Tibial artery (tissue), 4 donors: ENCODE measurements at places on chromosomes 7 and 10.

DNA sequence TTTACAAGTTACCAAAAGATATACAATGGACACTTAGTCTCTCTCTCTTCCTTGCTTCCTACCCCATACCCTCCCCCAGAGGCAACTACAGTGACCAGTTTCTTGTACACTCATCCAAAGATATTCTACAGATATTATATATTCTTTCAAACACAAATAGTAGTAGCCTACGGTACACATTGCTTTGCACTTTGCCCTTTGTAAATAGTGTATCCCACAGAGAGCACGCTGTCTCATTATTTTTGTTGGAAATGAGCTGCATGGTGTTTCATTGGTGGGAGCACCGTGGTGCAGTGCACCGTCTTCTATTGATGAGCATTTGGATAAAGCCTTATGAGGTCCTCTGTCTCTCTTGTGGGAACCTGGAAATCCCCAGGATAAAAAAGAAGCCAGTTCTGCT, 24.2 kb downstream of the STRA8 start:
- DNase-seq: no peak

GRCh38 chr10:95333997-95334804, 43.4 kb upstream of the PDLIM1 start:
- peak; percentile 88 for DNase-seq

DNA sequence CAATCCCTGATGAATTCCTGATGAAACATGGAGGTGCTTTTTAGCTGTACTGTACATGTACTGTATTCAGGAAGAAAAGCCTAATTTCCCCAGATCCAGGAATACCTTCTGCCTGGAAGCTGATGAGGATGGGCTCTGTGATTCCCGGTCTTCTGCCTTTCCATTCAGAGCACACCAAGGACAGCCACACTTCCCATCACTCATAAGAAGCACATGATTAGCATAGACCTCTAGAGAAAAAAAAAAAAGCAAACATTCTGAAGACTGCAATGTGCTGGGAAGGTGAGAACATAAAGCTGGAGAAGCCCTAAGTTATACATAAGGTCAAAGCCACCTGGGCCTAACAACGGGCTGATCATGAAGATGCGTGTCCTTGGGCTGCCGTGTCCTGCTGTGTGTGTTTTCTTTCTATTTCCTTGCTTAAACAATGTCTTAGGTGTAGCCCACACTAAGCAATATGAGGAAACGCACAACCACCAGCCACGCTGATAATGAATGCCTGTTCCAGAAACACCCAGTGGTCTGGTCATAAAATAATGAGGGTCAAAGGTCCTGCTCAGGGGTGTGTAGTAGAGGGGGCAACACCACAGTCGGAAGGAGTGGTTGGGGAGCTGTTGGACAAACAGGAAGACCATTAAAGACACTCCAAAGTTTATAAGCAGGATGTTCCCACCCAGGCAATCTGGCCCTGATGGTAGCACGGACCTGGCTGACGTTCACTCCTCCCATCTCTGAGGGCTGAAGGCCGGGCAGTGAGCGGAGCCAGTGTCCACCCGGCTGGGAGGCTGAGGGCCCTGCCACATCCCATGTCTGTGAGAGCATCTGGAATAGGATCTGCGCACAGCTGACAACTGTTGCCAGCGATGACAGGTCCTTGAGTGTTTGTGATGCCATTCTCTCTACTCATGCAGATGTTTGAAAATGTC, 7.9 kb downstream of the PKD1L1 start:
- no peak for DNase-seq

GRCh38 chr7:95758187-95758586, 14.2 kb upstream of the DYNC1I1 start:
- DNase-seq: no peak

GRCh38 chr10:6813306-6813705, 233.2 kb upstream of the PRKCQ start:
- DNase-seq: no peak

DNA sequence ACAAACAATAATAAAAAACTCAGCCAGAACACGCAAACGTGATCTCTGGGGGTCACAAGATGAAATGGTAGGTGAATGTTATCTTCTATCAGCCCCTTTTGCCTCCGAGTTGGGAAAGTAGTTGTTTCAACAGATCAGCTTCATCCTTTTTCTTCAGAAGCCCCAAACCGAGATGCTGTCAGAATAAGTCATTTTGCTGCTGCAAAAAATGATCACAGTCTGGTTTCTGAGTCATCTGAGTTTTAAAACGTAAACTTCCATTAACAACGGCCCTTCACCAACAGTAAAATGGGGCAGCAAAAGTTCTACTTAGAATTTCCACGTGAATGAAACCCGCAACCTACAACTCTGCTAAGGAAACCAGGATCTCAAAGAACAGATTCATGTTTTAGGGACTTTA, 44.9 kb downstream of the JCAD start:
- no peak for DNase-seq

- no peak for DNase-seq
Measured at GRCh38 chr7:98133181-98133580, 26.5 kb downstream of the LMTK2 start.

- no peak for DNase-seq
Measured at GRCh38 chr7:94252971-94253370, 141.7 kb upstream of the COL1A2 start.

DNA sequence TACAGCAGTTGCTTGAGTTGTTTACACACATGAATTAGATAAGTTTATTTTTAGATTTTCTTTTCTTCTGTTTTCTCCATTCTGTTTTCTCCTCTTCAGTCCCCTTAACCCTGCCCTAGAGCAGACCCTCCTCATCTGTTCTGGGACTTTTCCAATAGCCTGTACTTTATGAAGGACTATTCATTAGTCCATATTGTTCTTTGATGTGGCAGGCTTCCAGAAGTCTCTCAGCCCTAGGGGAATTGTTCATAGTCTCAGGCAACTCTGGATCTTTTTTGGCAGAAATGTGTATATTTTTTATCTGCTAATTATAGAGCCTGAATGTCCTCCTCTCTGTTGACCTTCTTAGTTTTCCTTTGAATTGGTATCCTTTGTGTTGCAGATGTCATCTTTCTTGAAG, 25.4 kb downstream of the KAT6B start:
- DNase-seq: no peak

DNA sequence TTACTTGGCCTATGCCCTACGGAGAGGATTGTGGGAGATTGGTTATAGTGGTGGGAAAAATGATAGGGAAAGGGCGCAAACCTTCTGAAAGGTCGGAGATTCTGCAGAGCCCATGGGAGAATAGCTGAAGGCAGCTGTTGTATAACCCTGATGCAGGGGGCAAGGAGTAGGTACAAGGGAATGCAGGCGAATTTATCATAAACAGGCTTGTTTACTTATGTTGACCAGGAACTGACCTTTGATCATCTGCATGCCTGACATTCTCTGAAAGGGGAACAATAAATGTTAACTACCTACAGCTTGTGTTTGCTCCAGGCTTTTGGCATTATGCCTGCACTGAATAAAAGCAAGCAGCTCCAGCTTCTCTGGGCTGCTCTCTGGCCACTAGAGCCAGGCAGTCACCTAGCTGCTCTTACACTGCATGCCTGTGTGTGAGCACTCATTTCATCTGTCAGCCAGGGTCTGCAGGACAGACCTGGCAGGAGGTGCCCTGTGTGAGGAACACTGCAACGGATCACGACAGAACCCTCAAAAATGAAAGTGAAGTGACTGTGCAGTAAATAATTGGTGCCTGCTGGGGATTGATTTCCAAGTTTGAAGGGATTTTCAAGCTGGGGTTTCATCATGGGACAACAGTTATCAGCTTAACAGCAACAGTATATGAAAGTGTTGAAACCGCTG, 31.1 kb upstream of the ABCA13 start:
- no peak for DNase-seq

DNA sequence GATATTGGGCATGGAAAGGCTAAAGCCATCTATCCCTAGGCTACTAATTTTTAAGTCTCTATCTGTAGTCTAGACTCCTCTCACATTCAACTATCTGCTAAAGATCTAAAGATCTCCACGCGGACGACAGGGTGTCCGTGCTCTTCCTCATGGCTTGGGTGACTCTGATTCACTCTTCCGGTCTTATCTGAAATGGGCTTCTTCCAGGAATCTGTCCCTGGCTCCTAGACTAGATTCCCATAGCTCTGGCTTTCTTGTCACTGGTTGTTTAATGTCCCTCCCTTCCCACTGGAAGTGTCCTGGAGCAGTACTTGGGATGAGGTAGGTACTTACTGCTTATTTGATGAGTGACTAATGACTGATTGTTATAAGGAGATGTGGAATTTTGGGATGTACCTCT, 62.0 kb upstream of the PODXL start:
- no peak for DNase-seq

- no peak for DNase-seq
Measured at GRCh38 chr7:150405584-150406311, 26.6 kb downstream of the ZNF775 start.

GRCh38 chr10:101489355-101489754, 98.7 kb downstream of the POLL start:
- DNase-seq: no peak

- no peak for DNase-seq
Measured at GRCh38 chr7:24313777-24314176, 29.8 kb downstream of the NPY start.

- no peak for DNase-seq
Measured at GRCh38 chr7:18191341-18191740, 163.7 kb upstream of the PRPS1L1 start.

DNA sequence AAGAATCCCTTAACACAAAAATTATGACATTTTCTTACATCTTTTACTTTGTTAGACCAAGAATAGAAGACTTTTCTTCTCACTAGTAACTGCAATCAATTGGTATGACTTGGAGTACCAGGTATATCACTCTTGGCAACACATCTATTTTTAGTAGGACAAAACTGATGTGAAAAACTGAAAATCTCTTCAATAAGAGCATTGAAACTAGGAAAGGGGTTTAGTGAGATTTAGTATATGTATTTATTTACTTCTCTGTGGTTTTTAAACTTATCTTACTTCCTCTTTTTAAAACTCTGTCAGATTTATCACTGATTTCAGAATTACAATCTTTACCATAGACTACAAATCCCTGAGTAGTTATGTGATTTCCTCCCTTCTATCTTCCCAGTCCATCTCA, 366.2 kb downstream of the PCDH15 start:
- no peak for DNase-seq

GRCh38 chr7:55152516-55152915, 133.7 kb downstream of the EGFR start:
- no peak for DNase-seq

DNA sequence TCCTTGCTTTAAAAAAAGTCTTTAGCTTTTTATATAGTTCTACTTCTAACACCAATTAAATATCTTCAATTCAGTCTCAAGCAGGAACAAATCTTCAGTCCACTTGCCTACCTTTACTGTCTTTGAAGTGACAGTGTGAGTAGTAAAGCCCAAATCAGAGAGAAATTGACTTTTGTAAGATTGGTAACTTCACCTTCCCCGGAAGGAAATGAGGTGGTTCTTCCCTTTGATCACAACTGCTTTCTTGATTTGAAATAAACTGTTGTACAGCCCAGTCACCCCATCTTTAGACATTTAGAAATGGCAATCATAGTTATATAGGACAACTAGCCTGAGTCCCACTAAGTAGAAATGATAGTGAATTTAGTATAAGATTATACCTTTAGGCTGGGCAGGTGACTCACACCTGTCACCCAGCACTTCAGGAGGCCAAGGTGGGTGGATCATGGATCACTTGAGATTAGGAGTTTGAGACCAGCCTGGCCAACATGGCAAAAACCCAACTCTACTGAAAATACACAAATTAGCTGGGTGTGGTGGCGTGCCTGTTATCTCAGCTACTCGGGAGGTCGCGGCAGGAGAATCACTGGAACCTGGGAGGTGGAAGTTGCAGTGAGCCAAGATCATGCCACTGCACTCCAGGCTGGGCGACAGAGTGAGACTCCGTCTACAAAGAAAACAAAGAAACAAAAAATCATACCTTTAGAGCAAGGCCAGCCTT, 4.7 kb downstream of the FAS start:
- DNase-seq: no peak

- no peak for DNase-seq
Measured at GRCh38 chr10:3825244-3825643, 40.2 kb upstream of the KLF6 start.

- DNase-seq: no peak
Measured at GRCh38 chr7:140085447-140085846, 22.7 kb upstream of the PARP12 start.

- DNase-seq: no peak
Measured at GRCh38 chr10:103823706-103824272, 31.6 kb downstream of the SH3PXD2A start.

DNA sequence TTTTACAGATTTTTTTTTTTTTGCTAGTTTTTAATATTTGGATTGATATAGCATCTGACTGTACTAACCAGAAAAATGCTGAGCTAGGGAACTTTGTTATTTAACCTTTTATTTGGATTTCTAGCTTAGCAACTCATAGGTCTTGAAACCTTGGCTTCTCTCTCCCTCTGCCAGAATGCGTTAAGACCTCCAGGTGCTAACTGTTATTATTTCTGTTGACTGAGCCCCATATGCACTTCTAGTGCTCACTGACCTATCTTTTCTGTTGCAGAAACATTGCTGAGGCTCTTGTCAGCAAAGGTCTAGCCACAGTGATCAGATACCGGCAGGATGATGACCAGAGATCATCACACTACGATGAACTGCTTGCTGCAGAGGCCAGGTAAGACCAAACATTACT, 143.6 kb downstream of the LRRC4 start:
- DNase-seq: no peak

GRCh38 chr7:30986738-30987137, 23.0 kb downstream of the GHRHR start:
- DNase-seq: no peak

GRCh38 chr7:116445447-116446211, 53.9 kb upstream of the CAV2 start:
- no peak for DNase-seq

GRCh38 chr7:35849158-35849831, 48.4 kb downstream of the SEPTIN7 start:
- DNase-seq: no peak

GRCh38 chr7:93890041-93890463, 501 bp downstream of the TFPI2 start:
- peak; percentile 23 for DNase-seq

- no peak for DNase-seq
Measured at GRCh38 chr10:22053048-22053447, 49.5 kb upstream of the DNAJC1 start.

GRCh38 chr7:7745966-7746365, 27.6 kb upstream of the RPA3 start:
- no peak for DNase-seq

DNA sequence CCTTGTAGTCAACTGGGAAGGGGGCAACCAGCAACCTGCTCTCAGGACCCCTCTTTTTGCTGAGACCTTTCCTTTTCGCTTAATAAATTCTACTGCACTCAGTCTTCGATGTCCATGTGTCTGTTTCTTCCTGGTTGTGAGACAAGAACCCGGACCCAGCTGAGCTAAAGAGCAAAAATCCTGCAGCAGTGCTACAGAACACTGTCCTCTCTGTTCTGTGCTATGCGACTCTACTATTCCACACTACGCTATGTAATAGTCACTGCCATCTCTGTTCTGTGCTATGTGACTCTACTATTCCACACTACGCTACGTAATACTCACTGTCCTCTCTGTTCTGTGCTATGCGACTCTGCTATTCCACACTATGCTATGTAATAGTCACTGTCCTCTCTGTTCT, 34.3 kb downstream of the DIP2C start:
- no peak for DNase-seq
